ENCODE measurements at places on chromosomes 12 and 14. TPM values are rescaled to one million over a fixed set of nuclear protein-coding genes. Genes with fewer than 3 reads are reported as not detected.

DNA sequence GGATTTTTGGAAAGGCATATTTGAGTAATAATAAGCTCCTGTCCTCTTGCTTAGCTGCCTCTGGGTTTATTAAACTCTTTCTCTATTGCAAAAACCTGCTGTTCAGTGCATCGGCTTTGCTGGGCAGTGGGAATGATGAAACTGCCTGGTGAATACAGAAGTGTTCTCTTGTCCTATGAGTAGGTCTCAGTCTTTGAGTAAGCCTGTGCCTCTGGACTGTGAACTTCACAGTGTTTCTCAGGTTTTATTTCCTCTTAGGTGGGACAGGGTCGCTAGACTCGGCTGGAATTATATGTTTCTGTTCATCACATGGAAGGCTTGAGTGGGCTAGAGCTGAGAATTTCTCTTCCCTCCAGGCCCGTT is 46.4 kb downstream of the CRADD start:
- H3K27ac ChIP-seq: no peak overlapping the region
- H3K4me3 ChIP-seq: no peak overlapping the region
- H3K27me3 ChIP-seq: no peaks in the 10 kb centered on the region

DNA sequence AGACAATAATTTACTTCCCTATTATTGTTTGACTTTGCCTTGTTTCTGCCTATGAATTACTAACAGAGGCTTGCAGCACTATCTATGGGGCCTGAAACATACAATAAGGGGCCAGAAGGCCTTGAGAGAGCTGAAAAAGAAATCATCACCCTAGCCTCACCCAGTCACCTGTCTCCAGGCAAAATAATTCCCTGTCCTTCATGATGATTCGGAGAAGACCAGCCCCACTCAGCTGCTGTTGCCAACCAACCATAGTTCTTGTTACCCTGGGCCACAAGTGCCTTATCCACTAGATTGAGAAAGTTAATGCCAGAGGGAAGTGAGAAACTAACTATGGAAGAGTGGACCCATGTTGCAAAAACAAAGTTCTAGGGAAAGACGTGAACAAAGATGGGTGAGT is 97.1 kb downstream of the ARF6 start:
- no peaks in the 10 kb centered on the region for H3K27me3 ChIP-seq
- H3K4me1 ChIP-seq: no peaks in the 10 kb centered on the region
- H3K27ac ChIP-seq: no peak overlapping the region
- no peak for DNase-seq
- no peaks in the 10 kb centered on the region for H3K36me3 ChIP-seq
- no peak overlapping the region for H3K4me3 ChIP-seq

DNA sequence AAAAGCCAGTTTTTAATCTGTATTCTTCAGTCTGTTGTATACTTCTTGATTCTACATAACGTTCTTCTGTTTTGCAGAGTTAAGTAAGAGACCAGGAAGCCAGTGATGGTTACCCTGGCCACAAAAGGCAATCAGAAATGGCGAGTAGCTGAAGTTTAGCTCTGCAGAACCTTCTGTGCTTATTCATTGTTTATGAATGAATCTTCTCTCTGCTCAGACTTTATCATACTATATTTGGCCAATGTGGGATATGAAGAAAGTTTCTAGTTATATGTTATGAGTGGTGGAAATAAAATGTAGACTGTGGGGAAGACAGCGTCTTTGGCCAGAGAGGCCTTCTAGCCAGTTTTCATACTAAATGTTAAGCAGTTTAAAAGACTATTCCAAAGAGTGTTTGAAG is 249.9 kb upstream of the RGS6 start:
- DNase-seq: no peak
- H3K27ac ChIP-seq: no peak overlapping the region
- H3K4me1 ChIP-seq: peaks cover 6% of the 10 kb centered on the region
- no peak overlapping the region for H3K4me3 ChIP-seq
- no peaks in the 10 kb centered on the region for H3K27me3 ChIP-seq
- H3K36me3 ChIP-seq: peaks cover 26% of the 10 kb centered on the region

DNA sequence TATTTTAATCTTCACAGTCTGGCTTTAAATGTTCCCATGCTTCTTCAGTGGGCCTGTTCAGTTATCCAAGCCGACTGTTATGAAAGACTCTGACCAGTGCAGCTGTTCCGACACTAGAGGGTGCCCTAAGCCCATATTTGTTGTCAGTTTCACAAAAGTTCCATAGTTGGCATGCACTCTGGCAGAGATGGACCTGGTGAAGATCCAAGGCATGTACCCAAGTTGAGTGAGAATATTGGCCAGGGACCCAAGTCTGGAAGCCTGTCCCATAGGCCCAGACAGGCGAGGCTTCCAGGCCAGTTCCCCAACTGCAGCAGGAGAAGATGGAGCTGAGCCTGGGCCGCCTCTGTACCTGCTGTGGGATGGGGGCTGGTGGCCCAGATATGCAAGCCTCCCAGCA is 27.4 kb upstream of the GUCY2C start:
- H3K4me1 ChIP-seq: no peaks in the 10 kb centered on the region
- no peak overlapping the region for H3K27ac ChIP-seq
- no peaks in the 10 kb centered on the region for H3K27me3 ChIP-seq
- H3K4me3 ChIP-seq: peak overlapping the region; percentile 47
- peaks cover 30% of the 10 kb centered on the region for H3K36me3 ChIP-seq

- H3K27ac ChIP-seq: no peak overlapping the region
- H3K4me1 ChIP-seq: no peaks in the 10 kb centered on the region
- no peak for DNase-seq
- no peaks in the 10 kb centered on the region for H3K36me3 ChIP-seq
These were observed 9.8 kb downstream of the GALNT4 start for GRCh38 chr12:89514751-89515150.

DNA sequence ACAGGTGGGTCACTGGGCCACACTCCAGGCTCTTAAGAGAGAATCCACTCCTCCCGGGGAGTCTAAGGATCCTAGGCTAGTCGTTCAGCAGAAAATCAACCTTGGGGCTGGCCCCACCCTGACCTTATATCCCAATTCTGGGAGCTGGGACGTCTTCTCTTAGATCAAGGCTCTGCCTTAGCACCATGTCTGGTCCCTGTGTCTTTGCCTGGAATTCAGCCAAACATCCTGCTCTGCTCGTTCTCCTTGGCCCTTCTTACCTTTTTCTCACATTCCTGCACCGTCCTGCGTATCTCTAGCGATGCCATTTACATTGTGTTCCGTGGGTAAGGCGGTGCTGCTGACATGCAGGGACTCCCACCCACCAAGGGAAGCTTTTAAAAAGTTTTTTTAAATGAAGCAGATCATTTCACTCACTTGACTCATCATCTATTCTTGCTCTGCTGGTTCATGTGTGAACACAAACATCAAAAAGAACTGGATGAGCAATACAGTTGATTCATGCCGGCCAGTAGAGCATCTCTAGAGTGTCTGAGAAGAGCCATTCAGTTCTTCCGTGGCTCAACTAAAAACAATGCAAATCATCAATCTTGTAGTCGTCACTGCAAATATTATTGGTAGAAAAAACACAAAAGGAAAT is 50.2 kb downstream of the KCNK13 start:
- no peaks in the 10 kb centered on the region for H3K27me3 ChIP-seq
- H3K4me3 ChIP-seq: no peak overlapping the region

DNA sequence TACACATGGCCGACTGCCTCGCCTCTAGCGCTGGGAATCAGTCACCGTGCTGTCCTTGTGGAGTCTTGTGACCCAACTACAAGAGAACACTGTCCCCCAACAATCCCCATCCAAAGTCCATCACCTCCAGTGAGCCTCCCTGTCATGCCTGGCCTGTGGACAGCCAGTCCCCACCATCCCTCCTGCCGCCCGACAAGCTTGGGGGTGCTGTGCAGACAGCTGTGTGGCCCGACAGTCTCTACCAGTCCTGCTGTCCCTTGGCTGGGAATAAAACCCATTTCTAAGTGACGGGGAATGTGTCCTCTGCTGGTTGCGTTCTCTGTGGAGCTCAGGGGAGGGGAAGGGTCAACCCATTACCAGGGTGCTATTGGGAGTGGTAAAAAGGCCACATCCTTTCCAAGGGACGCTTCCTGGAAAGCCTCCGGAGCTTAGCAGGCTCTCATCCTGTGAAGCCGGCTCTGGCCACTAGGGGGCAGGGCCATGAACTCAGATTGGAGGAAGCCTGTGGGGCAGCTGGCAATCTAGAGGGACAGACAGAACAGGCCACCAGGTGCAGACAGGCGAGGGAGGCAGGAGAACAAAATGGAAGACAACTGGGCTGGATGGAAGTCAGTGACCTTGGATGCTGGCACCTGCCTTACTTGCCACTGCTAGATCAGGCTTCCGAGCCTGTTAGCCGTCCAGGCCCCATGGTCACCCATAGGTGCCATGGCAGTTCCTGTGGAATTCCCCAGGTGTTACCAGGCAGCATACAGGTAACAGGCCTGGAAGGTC is 12.0 kb upstream of the BLTP3B start:
- H3K4me1 ChIP-seq: peaks cover 4% of the 10 kb centered on the region
- no peaks in the 10 kb centered on the region for H3K27me3 ChIP-seq
- peak; percentile 97 for DNase-seq
- peaks cover 19% of the 10 kb centered on the region for H3K36me3 ChIP-seq
- no peak overlapping the region for H3K27ac ChIP-seq
- no peak overlapping the region for H3K4me3 ChIP-seq

DNA sequence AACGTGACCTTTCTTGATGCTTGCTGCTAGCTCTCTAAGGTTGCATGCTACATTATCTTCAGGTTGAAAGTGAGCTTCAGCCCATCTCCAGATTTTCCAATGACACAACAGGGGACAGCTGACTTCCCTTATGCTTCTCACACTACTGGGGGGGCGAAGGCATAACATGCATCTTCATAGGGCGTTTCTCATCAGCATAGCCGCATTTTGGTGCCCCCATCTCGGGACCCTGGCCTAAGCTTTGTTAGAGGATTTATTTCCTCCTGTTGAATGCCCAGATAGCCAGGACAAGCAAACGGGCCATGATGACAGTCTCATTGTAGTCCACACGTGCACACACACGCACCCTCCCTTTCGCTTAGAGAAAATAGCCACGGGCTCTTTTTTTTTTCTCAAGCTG is 30.7 kb downstream of the SSPN start:
- no peak overlapping the region for H3K27ac ChIP-seq
- peak overlapping the region; percentile 65 for H3K4me3 ChIP-seq
- no peaks in the 10 kb centered on the region for H3K36me3 ChIP-seq
- no peaks in the 10 kb centered on the region for H3K4me1 ChIP-seq
- H3K27me3 ChIP-seq: peaks cover 11% of the 10 kb centered on the region

GRCh38 chr12:76883151-76883550 is 4.3 kb upstream of the CSRP2 start:
- H3K27me3 ChIP-seq: no peaks in the 10 kb centered on the region
- no peak for DNase-seq
- no peaks in the 10 kb centered on the region for H3K36me3 ChIP-seq
- no peak overlapping the region for H3K4me3 ChIP-seq
- no peak overlapping the region for H3K27ac ChIP-seq
- H3K4me1 ChIP-seq: no peaks in the 10 kb centered on the region

- H3K4me1 ChIP-seq: no peaks in the 10 kb centered on the region
- no peak overlapping the region for H3K4me3 ChIP-seq
- H3K36me3 ChIP-seq: peaks cover 13% of the 10 kb centered on the region
- DNase-seq: no peak
- H3K27me3 ChIP-seq: no peaks in the 10 kb centered on the region
These were observed 210.0 kb upstream of the KITLG start for GRCh38 chr12:88790231-88790630.

DNA sequence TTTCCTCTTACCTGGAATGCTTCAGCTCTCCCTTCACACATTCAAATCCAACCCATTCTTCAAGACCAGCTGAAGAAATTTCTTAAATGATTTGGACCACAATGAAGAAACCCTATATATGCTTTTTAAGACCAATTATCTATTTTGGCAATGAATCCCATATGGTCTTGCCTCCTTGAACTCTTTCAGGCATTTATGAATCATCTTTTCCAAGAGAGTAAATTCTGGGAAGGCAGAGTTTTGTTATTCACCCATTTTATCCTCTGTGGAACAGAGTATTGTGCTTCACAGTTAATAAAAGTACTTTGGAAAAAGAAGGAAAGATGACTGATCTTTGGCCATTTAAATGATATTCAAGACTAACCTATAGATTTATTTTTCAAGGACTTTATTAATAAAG is 14.0 kb downstream of the GIT2 start:
- no peaks in the 10 kb centered on the region for H3K4me1 ChIP-seq
- peaks cover 39% of the 10 kb centered on the region for H3K36me3 ChIP-seq
- no peak overlapping the region for H3K27ac ChIP-seq
- H3K4me3 ChIP-seq: no peak overlapping the region
- no peak for DNase-seq

GRCh38 chr14:101809671-101810514 is 48.4 kb downstream of the PPP2R5C start:
- no peaks in the 10 kb centered on the region for H3K27me3 ChIP-seq
- H3K27ac ChIP-seq: peak overlapping the region; percentile 94
- DNase-seq: peak; percentile 91
- H3K36me3 ChIP-seq: no peaks in the 10 kb centered on the region
- H3K4me1 ChIP-seq: no peaks in the 10 kb centered on the region

- H3K36me3 ChIP-seq: peaks cover 24% of the 10 kb centered on the region
- H3K27me3 ChIP-seq: no peaks in the 10 kb centered on the region
- H3K27ac ChIP-seq: no peak overlapping the region
- H3K4me1 ChIP-seq: no peaks in the 10 kb centered on the region
These were observed 73.3 kb downstream of the NCOR2 start for GRCh38 chr12:124493809-124494750.

DNA sequence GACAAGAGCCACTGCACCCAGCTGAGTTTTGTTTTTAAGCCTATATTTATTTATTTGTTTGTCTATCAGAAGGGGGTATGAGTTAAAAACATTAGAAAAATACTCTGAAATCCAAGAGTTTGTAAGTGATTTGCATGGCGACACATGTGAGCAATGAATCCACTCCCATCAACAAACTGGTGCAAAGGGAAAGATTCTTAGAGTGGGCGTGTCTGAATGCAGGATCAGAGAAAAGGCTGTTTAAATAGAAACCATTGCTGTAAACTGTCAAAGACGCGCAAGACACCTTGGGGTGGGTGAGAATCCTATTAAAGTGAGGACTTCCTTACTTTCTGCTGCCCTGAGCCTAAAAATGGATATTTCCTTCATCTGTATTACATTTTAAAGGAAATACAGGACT is 51.9 kb downstream of the ZFYVE26 start:
- H3K27me3 ChIP-seq: no peaks in the 10 kb centered on the region
- peaks cover 65% of the 10 kb centered on the region for H3K36me3 ChIP-seq
- no peak overlapping the region for H3K27ac ChIP-seq
- H3K4me3 ChIP-seq: no peak overlapping the region
- H3K4me1 ChIP-seq: no peaks in the 10 kb centered on the region

DNA sequence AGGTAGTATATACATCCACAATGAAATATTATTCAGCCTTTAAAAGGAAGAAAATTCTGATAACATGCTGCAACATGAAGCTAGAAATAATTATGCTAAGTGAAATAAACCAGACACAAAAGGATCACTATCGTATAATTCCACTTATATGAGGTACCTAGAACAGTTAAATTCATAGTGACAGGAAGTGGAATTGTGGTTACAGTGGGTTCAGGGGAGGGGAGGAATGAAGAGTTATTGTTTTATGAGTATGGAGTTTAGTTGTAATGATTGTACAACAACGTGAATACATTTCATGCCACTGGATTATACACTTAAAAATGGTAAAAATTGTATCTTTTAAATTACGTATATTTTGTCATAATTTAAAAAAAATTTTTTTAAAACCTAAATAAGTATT is 21.0 kb downstream of the EEA1 start:
- no peaks in the 10 kb centered on the region for H3K4me1 ChIP-seq
- no peak overlapping the region for H3K4me3 ChIP-seq
- H3K27me3 ChIP-seq: no peaks in the 10 kb centered on the region
- no peak overlapping the region for H3K27ac ChIP-seq
- no peak for DNase-seq

FAM181A gene
- not detected for total RNA-seq

PHETA1 gene
- total RNA-seq: 11.4 TPM

AVPR1A gene
- 0.22 TPM for total RNA-seq

CCDC175 gene
- 0.09 TPM for total RNA-seq

NTS gene
- 5.1 TPM for total RNA-seq

SERPINA10 gene
- not detected for total RNA-seq

RHEBL1 gene
- total RNA-seq: 4.1 TPM
